ENCODE measurements at places on chromosomes 1 and 21.

DNA sequence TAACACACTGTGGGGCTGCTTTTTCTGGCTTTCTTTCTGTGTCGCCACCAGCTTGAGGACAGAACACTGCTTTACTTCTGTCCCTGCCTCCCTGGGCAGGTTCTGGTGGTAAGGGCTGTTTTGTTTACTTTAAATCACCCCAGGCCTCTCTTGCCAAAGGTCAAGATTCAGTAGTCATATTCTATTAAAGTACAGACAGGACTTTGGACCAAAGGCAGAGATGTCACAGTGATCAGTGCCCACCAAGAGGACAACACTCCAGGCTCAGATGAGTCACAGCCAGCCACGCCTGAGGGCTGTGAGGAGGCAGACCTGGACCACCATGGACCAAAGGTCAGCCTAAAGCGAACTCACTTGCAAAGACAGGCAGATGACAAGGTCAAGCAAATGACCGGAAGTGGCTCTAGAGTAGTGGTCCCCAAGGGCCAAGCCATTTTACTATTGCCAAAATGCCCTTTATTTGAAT, 200.0 kb downstream of the RHOU start:
- DNase-seq = no peak

GRCh38 chr1:80365359-80366021, 1359.0 kb upstream of the ADGRL4 start:
- no peak for DNase-seq

DNA sequence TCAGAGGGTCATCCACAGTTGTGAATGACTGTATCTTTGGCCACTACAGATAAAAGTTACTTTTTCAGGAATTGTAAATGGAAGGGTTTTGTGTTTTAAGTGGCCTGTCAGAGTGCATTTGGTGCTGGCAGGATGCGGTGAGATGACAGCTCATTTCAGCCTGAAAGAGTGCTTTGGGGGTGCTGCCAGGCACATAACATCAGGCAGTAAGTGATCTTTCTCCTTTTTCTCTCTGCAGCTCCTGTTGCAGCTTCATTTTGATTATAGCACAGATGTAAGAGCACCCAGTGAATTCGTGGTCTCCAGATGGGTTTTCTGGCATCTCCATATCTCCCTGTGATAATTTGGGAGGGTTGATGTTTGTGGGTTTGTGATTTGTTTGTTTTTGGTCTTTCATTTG, 14.8 kb upstream of the FAM163A start:
- DNase-seq = no peak

DNA sequence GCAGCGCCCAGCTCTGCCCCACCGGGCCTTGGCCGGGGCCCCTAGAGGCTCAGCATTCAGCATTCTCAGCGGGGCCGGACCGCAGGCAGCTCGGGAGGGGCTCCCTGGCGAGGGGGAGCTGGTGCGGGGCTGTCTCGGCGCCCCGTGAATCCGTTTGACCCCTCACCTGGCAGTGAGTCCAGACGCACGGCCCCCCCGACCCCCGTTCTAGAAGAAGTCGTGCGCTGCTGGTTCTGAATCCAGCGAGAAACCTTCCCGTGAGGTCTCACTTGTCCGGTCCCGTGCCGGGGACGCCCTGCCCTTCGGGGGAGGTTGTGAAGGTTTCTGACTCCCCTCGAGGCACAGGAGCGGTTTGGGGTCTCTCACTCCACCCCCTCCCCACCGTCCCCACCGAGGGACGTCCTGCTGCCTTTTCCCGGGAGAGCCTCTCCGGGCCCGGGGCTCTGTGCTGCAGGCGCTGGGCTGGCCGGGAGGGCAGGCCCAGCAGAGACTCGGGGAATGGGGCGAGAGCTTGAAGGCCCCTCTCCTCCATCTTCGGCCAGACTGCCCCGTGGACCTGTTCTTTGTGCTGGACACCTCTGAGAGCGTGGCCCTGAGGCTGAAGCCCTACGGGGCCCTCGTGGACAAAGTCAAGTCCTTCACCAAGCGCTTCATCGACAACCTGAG, 655 bp downstream of the COL6A1 start:
- DNase-seq = no peak

DNA sequence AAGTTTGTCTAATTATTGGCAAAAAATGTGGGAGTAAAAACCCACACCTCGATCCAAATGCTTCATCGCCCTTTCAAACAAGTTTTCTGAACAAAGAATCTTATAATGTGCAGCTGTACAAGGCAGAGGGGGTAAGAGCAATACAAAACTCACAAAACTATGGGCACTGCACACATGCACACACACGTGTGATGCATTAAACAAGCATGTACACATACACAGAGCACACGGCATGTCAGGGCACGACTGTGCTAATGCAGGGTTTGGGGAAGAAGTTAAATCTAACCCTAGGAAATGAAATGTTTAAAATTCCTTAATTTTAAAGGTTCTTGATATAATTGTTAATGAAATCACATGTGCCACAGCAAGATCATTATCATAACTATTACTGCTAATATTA, 264.0 kb downstream of the SEC16B start:
- no peak for DNase-seq

GRCh38 chr1:64488862-64489261, 18.9 kb downstream of the CACHD1 start:
- DNase-seq = no peak

DNA sequence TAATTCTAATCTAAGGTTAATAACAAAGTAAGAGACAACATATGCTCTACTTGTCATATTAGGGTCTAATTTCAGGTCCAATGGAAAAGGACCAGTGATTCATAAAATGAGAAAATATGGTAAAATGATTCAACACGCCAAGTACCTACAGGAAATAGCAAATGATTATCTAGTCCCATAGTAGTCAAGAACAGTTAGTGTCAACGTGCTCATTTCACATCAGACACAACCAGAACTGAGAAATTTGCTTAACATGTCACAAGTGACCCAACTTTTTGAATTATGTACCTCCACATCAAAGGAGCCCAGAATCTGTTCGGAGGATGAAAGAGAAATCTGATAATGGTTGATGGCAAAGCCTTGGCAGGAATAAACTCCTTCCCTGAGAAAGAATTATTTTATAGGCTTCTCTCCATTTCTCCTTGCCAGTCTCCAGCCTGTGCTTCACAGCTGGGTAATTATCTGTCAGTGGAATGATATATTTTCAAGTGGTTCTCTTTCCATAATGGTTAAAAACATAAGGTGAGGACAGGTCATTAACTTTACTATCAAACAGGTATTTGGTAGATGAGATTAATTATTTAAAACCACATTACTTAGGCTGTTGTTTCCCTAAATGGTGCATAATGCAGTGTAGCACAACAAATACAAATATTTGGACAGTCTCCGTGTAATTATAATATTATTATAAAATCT, 83.2 kb downstream of the APP start:
- no peak for DNase-seq

DNA sequence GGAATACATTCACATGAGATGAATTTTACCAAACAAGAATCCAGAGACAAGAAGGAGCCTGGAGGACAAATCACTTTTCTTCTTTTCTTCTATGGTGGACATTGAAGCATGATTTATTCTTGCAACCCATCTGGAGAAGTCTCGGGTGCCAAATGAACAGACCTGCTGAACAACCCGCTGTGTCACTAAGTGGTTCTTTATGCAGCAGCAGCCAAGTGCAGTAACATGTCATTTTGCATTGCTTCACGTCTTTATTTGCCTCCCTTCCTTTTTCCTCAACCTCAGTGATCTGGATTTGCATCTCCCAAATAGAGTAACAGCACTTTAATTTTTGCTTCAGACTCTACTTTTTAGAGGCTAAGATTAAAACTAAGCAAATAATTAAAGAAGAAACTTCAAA, 50.0 kb upstream of the TENT5C start:
- no peak for DNase-seq

Measured in stimulated activated CD8-positive, alpha-beta memory T cell treated with anti-CD3 and anti-CD28 coated beads, Interleukin-15, amount 100 ng/mL, for 4 hours (primary cell).